ENCODE measurements at places on chromosomes 1 and 21. TPM values are rescaled to one million over a fixed set of nuclear protein-coding genes. Genes with fewer than 3 reads are reported as not detected.

KRTAP21-2 gene
- not detected for total RNA-seq

VAMP3 gene
- total RNA-seq: 225 TPM

SLC45A3 gene
- total RNA-seq: 5.6 TPM

NOS1AP gene
- 0.98 TPM for total RNA-seq

CCDC185 gene
- not detected for total RNA-seq

PLA2G2A gene
- not detected for total RNA-seq

CACNA1S gene
- 0.17 TPM for total RNA-seq

SLC1A7 gene
- total RNA-seq: not detected

HMGCS2 gene
- total RNA-seq: not detected

EXTL1 gene
- 1.2 TPM for total RNA-seq

FOXD3 gene
- not detected for total RNA-seq

PRMT6 gene
- total RNA-seq: 20.9 TPM

TMPRSS15 gene
- not detected for total RNA-seq

DNAH14 gene
- 11.9 TPM for total RNA-seq

LELP1 gene
- not detected for total RNA-seq

C1QA gene
- total RNA-seq: not detected

CD1E gene
- not detected for total RNA-seq

EPHA8 gene
- total RNA-seq: not detected

CELA2A gene
- not detected for total RNA-seq

HES3 gene
- total RNA-seq: not detected

DLGAP3 gene
- total RNA-seq: 0.06 TPM

Measured in LHCN-M2 (cell line).